ENCODE measurements at places on chromosomes 12 and 14.

GRCh38 chr14:71021347-71022011 is 114.2 kb downstream of the PCNX1 start:
- DNase-seq = peak; percentile 84

DNA sequence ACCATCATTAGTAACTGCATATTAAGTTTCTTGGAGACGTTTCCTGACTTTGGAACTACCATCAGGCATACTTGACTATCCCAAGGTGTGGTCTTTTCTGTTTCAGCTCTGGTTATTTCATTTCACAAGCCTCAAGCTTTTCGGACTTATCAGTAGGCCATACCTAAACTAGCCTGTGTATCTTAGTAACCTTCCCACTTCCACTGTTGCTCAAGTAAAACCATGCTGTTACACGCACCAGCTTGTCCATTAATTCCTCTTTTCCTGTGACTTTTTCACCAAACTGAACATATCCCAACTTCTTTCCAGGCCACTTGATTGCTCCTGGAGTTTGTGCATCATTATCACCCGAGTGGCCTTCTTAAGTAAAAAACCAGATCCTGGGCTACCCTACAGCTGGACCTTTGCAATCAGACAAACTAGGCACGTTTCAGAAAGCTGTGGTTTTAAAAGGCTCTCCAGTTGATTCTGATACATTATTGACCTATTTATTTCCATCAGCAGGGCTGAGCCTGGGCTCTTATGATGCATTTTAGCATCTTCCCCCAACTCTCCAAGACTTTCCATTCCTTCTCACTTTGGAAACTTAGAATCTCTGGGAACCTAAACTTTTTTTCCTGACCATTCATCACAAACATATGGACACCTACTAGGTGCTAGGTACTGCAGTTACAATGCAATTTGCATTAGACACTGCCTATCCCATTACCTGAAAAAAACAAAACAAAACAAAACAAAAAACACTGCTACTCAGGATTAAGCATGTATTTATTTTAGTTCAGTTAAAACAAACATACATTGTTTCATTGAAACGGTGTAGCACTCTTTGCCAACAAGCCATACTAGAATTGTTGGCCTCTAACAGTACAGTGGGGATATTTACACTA is 14.9 kb downstream of the SLC38A2 start:
- no peak for DNase-seq

DNA sequence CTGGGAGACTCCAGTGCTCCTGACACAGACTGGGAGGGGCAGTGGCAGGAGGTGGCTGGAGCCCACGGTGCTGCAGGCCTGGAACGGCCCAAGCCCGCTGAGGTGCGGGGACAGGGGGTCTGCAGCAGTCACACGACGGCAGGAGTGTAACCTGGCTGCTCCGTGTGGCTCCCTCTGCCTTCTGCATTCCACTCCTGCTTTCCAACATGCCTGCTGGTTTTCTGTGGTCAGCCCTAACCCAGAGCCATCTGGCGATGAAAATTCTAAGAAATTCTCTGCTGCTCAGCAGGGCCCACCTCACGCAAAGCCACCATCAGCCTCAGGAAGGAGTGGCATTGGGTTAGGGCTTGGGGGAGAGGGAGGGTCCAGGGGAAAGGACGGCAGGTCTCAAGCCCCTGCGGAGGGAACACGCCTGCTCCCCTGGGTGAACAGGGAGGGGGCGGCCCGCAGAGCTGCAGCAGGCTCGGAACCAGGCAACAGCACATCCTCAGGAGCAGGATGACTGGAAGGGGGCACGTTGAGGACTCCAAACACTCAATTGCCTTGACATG is 5.0 kb upstream of the FBRSL1 start:
- DNase-seq = no peak

DNA sequence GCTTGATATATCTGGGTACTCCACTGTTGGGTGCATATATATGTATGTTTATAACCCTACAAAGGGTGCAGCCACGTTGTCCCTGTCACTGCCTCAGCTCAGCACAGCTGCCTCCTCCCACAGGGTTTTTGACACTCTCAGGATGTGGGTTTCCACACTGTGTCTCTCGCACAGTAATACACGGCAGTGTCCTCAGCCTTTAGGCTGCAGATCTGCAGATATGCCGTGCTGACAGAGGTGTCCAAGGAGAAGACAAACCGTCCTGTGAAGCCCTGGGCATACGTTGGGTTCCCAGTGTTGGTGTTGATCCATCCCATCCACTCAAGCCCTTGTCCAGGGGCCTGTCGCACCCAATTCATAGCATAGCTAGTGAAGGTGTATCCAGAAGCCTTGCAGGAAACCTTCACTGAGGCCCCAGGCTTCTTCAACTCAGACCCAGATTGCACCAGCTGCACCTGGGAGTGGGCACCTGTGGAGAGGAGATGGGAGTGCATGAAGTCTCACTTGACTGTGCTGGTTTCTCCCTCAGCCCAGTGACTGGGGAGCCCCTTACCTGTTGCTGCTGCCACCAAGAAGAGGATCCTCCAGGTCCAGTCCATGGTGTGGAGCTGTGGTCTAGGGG is 498.7 kb downstream of the TMEM121 start:
- DNase-seq = no peak

GRCh38 chr12:22578328-22578727 is 34.0 kb upstream of the C2CD5 start:
- DNase-seq = no peak

Data from HTR-8/SVneo (cell line).